Myocyte (in vitro differentiated cells): ENCODE measurements at places on chromosomes 7 and 10.

DNA sequence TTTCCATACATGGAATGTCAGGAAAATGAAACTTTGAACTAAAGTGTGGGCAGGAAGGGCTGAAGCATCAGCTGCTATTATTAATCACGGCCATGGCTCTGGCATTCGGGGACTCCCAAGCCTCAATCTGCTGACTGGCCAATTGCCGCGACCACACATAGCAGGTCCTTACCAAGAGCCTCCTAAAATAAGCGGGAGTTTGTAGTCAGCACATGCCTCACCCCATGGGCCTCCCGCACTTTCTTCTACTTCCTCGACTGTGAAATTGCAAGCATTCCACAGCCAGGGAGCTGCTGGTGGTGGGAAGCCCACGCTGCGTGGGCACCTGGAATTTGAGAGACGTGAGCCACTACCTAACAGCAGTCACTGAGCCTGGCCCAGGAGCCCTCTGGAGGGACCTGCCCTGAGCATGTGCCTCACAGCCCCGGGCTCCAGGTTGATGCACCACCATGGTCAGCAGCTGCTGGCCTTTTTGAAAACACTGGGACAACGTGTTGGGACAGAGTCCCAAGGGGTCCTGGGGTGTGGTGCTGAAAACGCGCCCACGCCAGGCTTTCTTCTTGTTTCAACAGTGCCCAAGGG is 211.4 kb downstream of the TNS3 start:
- DNase-seq, result peak; percentile 98

DNA sequence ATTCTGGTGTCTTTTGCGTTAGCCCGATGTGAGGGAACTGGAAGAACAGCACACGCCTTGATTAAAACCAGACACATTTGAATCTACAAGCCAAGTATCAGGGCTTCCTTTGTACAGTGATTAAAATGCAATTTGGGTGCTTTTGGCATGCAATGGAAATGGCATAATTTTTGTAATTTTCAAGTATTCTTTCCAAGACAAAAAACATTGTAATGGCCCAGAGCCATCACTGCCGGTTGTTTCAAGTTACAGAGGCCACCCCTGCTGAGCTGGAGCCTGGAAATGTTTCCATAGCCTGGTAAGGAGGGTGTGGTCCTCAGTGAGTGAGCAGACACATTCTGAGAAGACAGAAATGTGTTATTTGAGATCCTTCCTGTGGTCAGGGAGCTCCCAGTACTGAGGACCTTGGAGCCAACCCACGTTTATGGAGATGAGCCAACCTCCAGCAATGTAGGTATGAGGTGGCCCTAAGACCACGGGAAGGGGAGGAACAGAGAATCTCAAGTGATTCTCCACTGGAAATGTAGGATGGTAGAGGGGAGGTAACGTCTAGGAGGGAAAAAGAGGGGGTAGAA is 20.9 kb downstream of the TEX36 start:
- peak; percentile 68 for DNase-seq

- DNase-seq, result no peak
Observed at GRCh38 chr10:28127881-28128280, 129.0 kb upstream of the ODAD2 start.

DNA sequence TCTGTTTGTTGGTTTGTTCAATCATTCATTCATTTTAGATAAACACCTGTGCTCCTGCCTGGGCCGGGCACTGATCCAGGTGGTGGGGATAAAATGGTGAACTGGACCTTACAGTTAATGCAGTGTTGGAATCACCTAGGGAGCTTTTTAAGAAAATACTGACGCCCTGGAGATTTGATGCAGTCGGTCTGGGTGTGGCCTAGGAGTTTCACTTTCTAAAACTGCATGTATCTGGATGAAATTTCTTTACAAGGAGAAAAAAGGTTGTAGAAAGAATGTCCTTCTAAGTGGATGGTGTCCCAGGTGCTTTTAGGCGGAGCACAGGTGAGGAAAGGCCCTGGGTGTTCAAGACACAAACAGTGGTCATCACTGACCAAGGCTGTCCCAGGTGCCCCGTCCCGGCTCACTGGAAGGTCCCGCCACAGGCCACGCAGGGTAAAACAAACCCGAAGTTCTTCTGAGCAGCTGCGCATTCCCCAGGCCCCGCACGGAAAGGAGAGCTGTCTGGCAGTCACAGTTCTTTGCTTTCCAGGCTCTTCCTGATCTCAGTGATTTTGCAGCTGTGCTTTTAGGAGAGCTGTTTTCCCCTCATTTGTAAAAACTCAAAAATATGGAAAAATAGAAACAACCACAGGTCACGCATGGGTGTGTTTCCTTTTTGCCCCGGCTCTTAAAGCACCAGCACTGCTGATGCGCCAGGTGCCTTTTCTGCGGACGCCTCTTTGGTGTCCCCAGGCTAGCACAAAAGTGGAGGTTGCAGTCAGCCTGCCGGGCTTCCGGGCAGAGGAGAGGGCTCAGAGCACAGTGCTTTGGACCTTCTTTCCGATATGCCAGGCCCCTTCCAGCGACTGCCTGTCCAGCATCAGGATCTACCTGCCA is 161.9 kb downstream of the GRK5 start:
- DNase-seq, result peak; percentile 80

GRCh38 chr10:86802473-86803108 is 46.2 kb downstream of the BMPR1A start:
- no peak for DNase-seq

GRCh38 chr10:76649723-76650127 is 987.9 kb downstream of the KCNMA1 start:
- DNase-seq, result peak; percentile 32

GRCh38 chr10:115653473-115653872 is 560.3 kb downstream of the ATRNL1 start:
- no peak for DNase-seq

GRCh38 chr7:2613931-2614600 is 17.7 kb upstream of the TTYH3 start:
- DNase-seq, result peak; percentile 76

DNA sequence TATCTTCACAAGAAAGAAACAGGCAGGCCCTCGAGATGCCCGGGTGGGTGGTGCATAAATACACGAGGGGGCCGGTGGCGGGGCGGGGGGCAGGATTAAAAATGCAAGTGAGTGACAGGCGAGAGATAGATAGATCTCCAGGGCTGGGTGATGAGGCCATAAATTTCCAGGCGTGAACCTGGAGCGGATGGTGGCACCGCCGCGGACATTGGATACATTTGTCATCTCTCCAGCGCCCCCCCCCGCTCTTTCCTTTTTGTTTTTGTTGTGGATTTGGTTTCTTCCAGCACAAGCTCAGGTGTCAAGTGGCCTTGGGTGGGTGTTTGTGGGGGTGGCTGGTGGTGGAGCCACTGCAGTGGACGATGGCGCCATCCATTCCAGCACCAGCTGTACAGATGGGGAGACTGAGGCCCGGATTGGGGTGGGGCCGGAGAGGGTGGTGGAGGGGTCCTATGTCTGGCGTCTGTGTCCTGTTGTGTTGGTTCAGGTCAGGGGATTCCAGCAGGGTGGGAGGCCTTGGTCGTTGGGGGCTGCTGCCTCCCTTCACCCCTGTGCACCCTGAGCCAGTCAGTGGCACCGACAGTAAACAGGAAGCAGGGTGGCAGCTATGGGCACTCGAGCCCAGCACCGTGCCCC is 2.9 kb downstream of the ELFN1 start:
- DNase-seq, result no peak

GRCh38 chr7:81053623-81054022 is 134.8 kb upstream of the SEMA3C start:
- DNase-seq, result no peak

- DNase-seq, result peak; percentile 65
Observed at GRCh38 chr10:87734987-87735827, 75.5 kb downstream of the PAPSS2 start.

- DNase-seq, result no peak
Observed at GRCh38 chr10:48996329-48996728, 56.7 kb upstream of the LRRC18 start.

DNA sequence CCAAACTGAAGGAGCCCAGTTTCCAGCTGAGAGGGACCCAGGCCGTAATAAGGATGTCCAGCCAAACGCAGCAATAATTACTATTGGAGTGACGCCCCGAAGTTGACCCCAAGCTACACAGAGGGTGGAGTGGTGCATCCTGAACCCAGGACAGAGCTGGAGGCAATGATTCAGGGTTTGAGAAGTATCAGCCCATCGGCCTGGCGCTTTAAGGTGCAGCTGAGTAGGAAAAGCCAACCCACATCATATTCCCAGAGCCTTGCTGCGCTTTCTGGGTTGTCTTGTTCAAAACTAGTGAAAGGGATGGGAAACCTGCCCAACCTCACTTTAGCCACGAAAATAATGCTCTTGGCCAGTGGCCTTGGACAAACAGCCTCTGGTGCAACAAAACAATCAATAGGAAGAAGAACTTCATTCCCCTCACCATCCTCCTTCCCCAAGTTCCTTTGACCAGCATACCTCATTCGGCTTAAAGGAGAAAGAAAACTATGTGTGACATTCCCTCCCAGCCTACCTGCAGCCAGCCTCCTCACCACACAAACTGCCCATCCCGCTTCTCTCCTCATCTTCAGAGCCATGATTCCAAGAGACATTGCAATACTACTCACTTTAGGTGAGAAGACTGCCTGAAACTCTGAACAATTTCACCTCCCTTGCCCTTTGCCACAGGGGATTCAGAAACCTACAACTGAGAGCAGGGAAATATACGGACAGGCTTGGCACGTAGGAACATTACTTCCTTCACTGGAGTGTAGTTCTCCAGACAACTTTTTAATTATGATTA is 217.2 kb upstream of the MKLN1 start:
- peak; percentile 49 for DNase-seq

DNA sequence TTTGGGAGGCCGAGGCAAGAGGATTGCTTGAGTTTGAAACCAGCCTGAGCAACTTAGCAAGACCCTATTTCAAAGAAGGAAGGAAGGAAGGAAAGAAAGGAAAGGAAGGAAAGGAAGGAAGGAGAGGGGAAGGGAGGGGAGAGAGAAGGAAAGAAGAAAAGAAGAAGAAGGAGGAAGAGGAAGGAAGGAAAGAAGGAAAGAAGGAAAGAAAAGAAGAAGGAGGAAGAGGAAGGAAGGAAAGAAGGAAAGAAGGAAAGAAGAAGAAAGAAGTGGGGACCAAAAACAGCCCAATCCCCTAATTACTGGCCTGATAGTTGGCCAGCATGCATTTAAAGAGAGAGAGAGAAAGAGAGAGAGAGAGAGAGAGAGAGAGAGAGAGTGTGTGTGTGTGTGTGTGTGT is 66.4 kb downstream of the EEPD1 start:
- no peak for DNase-seq

- DNase-seq, result no peak
Observed at GRCh38 chr7:159227433-159227832, 82.8 kb upstream of the VIPR2 start.

- no peak for DNase-seq
Observed at GRCh38 chr10:98255146-98255877, 12.7 kb downstream of the LOXL4 start.

DNA sequence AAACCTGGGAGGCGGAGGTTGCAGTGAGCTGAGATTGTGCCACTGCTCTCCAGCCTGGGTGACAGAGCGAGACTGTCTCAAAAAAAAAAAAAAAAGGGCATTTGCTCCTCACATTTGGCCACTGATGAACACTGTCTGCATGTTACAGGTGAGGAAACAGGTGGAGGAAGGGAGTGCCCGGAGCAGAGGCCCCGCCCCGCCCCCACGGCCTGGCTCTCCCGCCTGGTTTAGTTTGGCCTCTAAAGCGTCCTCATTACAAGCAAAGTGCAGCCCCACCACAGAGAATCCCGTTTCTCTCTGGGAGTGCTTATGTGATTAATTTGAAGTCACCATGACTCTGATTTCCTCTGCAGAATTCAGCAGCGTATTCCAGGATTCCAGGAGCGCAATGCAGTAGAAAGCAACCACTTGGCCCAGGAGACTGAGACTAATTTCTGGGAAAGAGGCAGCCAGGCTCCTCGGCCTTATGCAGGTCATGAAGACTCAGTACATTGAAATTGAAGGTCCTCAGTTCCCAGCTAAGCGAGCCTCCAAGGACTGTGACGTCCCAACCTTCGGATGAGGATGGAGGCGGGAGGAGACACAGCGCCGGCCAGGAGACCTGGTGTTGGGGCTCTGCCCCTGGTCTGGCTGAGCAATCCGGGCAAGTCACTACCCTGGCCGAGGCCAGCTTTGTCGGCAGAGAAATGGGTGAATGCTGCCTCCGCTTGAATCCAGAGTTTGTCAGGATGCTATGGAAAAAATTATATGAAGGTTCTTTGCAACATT is 44.7 kb downstream of the RBM17 start:
- no peak for DNase-seq

DNA sequence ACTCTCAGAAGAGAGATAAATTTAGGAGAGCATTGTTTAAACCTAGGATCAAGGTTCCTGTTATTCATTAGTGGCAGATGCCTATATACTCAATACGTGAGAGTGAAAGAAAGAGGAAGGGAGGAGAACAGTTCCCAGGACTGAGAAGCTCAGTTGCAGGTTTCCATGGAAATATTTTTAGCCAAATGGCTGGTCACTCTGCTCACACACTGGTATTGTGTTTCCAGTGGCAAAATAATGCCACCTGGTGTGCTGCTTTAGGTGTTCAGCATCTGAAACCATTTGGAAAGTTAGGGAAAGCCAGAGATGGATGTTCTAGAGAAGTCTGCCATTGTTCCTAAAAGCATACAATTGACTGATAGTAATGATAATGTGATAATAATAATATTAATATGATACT is 827.7 kb downstream of the SORCS3 start:
- no peak for DNase-seq

- no peak for DNase-seq
Observed at GRCh38 chr7:148108381-148108780, 482.2 kb upstream of the C7orf33 start.

- DNase-seq, result no peak
Observed at GRCh38 chr7:156625580-156625979, 15.0 kb upstream of the RNF32 start.

DNA sequence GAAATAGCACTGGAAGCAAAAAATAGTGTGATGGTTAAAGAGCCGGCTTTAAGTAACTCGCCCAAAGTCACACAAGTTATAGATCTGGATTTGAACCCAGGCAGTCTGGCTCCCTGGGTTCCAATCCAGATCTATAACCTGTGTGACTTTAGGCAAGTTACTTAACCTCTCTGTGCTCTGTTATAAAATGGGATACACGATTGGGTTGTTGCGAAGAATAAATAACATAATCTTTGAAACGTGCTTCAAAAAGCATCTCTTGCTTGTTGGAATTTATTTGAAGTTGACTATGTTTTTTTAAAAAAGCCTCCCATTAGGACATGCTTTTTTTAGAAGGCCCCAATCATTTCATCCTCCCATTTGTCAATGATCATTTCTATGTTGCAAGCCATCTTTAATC is 3.5 kb upstream of the LCOR start:
- DNase-seq, result no peak

- no peak for DNase-seq
Observed at GRCh38 chr7:72098807-72099580, 313.1 kb downstream of the CALN1 start.

GRCh38 chr7:2299870-2300512 is 14.2 kb downstream of the SNX8 start:
- DNase-seq, result no peak

DNA sequence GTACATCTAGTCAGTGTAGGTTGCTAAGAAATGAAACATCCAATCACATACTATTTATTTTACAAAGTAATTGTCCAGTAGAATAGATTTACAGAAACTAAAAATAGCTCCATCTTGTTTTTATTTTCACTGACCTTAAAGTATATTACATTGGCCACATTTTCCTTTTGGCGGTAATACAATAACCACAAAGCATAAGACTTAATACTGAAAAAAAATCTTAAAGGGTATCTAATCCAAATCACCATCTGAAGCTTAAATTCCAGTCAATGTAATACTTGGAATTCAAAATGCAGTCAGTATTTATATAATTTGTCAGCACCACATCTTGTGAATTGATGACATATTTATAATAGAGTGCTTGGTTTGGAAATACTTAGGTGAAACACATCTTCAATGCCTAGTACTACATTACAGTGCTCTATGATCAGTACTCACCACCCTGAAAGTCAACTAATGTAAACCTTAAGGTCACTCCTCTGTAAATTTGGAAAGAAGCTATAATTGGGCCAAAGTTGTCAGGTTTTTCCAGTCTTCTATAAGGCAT is 8.9 kb downstream of the ANKMY2 start:
- no peak for DNase-seq
